ENCODE measurements at places on chromosomes 4 and X.

DNA sequence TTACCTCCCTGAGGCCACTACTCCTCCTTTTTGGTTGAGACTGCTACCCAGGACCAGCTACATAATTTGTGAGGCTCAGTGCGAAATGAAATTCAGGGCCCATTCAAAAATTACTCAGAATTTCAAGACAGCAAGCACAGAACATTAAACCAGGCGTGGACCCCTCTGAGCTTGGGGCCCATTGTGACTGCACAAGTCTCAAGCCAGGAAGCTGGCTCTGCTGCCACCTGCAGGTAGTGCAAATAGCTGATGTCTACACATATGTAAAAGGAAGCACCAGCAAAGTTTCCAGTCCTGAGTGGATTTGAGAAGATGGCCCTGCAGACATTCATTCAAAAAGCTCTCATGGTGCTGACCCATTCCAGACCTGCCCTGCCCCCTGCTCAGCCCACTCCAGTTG, 213.4 kb upstream of the LNX1 start:
- peak; percentile 59 for DNase-seq

DNA sequence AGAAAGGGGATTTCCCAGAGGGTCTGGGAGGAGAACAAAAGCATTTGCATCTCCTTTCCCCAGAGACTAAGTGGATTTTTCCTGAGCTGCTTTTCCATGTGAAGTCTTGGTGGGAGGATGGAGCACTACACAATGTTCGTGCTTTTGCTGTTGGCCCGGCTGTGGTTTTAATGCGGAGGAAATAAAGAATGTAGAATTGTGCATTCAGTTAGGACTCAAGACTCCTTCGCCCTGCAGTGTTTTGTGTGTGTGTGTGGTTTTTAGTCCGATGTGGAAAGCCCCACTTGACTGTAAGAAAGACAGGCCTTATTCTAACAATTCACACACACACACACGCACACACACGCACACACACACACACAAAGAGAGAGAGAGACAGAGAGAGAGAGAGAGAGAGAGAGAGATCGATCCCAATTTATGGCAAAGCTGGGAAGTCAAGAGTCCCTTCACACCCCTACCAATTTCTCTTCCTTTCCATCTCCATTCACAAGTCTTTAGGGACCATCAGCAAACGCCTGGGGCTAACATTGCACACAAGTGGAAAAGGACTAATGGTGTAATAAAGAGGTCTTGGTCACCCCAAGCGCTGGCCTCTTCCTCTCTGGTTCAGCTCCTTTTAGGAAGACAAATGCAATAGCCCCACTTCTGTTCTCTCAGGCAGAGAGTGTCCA, 44.2 kb downstream of the CLDN34 start:
- DNase-seq = peak; percentile 28

DNA sequence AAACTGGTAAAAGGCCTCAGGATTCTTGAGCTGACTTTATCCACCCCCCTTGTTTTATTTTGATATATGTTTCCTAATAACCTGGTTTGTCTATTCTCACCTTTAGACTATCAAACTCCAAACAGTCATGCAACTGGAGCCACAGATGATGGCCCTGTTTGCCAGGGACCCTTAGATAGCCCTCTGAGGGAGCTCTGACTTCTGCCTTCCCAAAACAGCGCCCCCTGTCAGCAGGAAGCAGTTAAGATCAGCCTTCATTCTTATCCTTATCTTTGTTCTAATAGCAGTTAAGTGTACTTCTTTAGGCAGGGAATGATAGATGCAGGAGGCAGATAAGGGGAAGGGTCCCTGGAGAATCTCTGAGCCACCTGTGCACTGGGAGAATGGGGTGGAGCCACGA, 27.5 kb upstream of the CXCL13 start:
- no peak for DNase-seq

- peak; percentile 5 for DNase-seq
Observed at GRCh38 chr4:76363556-76364290, 57.2 kb downstream of the STBD1 start.

DNA sequence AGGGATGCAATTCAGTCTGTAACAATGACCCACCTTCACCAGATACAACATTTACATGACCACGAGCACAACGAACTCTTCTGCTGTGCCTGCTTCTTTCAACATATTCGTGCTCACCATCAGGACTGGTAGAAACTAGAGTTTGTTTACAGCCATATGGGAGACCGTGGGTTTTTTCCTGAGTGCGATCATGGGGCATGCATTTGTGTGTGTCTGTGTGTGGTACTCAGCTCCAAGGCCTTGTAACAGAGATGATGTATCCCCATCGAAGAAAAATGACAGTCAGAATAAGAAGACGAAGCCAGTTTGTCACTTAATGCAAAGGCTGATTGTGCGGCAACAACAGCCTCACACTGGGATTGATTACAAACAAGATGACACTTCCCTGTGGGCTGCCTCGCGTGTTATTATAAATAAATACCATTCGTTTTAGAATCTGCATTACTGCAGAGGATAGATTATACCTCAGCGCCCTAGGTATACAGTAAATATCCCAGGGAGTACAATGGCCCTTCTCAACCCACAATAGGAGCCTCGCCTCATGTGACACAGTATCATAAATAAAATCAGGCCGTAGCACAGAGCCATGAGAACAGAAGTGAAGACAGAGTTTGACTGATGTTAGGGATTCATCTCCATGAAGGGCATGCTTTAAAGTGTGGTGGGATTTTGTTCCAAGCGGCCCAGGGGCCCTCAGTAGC, 97.3 kb upstream of the NOCT start:
- DNase-seq = no peak

- no peak for DNase-seq
Observed at GRCh38 chr4:38290914-38291313, 330.7 kb downstream of the PTTG2 start.

DNA sequence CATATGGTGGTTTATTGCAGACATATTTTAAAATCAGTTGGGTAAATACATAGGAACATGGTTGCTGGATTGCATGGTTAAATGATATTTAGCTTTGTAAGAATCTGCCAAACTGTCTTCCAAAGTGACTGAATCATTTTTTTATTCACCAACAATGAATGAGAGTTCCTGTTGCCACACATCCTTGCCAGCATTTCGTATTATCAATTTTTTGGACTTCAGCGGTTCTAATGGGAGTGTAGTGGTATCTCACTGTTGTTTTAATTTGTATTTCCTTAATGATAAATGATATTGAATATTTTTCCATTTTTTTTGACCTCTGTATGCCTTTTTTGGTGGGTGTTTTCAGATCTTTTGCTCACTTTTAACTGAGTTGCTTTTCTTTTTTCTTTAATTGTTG, 1.4 kb upstream of the MTHFD2L start:
- DNase-seq = no peak

GRCh38 chr4:112858751-112859150, 190.7 kb upstream of the ANK2 start:
- no peak for DNase-seq

GRCh38 chr4:132493476-132493875, 655.6 kb upstream of the PCDH10 start:
- no peak for DNase-seq

- no peak for DNase-seq
Observed at GRCh38 chrX:96376266-96376665, 308.4 kb upstream of the DIAPH2 start.

DNA sequence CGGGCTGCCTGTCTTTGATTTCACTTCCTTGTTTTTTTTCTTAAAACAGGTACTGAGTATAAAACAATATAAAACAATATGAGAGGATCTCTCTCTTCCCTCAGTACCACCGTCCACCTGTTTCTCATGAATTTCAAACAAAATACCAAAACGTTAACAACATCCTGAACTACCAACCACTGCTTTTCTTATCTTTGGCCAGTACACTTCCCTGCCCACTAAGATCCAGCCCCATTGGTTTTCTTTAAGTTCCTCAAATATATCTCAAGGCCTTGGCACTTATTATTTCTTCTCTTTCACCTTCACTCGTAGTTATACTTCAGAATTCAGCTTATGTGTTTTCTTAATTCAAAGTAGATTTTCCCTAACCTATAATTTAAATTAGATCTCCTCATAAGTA, 370.2 kb upstream of the GRIA3 start:
- no peak for DNase-seq

DNA sequence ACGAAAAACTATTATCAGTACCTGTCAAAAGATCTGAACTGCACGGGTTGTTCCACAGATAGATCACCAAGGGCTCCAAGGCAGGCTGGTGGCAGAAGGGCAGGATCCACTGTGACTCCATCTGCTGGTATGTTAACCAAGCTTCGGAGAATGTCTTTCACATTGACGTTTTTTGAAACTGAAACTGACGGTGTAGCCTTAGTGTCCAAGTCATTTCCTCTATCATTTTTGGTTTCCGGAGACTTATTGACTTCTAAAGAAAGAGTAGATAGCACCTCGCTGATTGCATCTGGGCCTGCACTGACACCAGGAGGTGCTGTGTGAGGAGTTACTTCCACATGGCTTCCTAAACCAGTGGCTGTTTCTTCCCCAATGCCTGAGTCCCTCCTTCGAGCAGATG, 186.9 kb downstream of the LRBA start:
- peak; percentile 61 for DNase-seq

GRCh38 chrX:3461397-3462165, 115.1 kb upstream of the MXRA5 start:
- no peak for DNase-seq

DNA sequence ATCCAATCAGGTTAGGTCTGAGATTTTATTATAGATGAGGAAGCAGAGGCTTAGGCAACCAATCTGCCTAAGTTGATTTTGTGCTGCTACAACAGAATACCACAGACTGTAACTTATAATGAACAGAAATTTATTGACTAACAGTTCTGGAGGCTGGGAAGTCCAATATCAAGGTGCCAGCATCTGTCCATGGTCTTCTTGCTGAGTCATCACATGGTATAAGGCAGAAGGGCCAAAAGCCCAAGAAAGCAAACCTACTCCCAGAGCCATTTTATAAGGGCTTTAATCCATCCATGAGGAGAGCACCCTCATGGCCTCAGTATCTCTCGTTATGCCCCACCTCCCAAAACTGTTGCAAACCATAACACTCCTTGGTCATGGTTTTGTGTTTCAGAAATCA, 55.8 kb downstream of the GPAT3 start:
- no peak for DNase-seq

- DNase-seq = no peak
Observed at GRCh38 chrX:110750526-110751189, 45.0 kb downstream of the CHRDL1 start.

DNA sequence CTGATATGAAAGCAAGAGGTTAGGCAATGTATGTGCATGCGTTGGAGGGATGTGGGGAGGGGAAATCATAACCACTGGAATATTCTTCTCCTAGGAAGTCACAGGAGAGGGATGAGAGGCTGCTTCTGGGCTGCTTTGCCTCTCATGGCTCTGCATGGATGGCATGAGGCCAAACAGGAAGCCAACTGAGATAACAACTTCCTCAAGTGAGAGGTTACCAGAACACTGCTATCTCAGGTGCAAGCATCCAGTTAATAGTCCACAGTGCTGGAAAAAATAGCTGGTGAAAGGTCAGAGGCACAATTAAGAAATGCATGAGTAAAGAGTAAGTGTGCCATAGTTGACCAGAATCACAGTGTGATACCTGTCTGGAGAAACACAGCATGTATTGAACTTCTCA, 113.3 kb downstream of the ELOVL6 start:
- peak; percentile 24 for DNase-seq

DNA sequence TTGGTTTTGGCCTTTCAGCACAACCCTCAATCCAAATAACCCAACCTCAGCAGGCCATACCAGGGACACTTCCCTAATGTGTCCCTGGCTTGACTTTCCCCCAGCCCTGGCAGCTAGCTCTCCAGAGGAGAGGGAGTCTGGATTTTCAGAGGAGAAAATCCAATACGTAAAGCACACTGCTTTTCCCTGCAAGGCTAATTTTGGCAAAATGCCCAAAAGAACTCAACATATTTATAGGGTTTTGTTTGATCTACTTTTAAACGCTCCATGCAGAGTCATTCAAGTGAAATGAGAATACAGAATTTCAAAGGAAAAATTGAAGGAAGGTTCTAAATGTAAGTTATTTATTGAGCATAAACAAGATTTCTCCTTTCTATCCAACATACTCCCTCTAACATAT, 167.2 kb downstream of the SH3KBP1 start:
- no peak for DNase-seq

DNA sequence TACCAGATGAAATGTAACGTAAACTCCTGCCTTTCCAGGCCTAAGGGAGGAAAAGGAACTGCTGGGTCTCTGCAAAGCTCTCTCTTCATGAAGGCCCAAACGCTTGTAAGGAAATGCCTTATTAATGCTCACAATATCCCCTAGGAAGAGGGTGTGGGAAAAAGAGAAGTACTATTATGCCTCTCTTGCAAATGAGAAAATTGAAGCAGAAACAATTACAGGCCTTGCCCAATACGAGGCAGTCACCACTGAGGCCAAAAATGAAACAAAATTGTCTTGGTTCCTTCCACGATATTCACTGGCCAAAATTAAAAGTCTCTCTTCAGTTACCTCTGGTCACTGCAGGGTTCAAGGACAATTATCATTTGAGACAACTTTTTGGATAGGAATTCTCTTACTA, 3.2 kb downstream of the SCARB2 start:
- no peak for DNase-seq

- no peak for DNase-seq
Observed at GRCh38 chrX:107726816-107727534, 48.6 kb downstream of the TSC22D3 start.

DNA sequence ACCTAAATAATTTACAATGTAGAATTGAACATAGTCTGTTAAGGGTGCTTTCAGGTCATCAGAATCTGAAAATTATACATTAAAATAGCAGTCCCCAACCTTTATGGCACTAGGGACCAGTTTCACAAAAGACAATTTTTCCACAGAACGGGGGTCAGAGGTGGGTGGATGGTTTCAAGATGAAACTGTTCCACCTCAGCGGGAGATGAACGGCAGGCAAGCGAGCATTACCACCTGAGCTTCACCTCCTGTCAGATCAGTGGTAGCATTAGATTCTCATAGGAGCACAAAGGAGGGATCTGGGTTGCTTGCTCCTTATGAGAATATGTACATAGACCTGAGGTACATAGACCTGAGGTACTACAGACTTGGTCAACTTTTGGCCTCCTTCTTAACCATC, 29.0 kb downstream of the LRBA start:
- peak; percentile 72 for DNase-seq

- DNase-seq = no peak
Observed at GRCh38 chr4:79272761-79273160, 53.1 kb downstream of the NAA11 start.

DNA sequence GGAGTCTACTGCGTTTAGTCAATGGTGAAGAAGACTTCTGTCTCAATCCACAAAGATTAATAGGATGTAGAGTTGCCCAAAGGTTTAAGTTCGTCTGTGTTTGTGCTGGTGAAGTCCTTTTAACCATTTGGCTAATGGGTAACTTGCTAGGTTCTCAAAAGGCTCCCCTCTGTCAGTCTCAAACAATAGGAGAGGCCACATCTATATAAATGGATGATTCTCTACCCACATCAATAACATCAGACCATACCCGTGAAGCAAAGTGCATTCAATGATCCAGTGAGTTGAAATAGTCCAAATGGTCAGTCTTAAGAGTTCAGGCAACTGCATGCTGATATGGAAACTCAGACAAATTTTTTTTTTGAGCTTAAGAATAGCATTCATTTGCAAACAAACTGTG, 28.1 kb downstream of the RS1 start:
- no peak for DNase-seq

Data from activated CD8-positive, alpha-beta T cell treated with anti-CD3 and anti-CD28 coated beads for 36 hours (primary cell).